ENCODE measurements at places on chromosomes 12 and 14.
A peak's percentile ranks its signal among the peaks of the same experiment; 100 is the strongest.

DNA sequence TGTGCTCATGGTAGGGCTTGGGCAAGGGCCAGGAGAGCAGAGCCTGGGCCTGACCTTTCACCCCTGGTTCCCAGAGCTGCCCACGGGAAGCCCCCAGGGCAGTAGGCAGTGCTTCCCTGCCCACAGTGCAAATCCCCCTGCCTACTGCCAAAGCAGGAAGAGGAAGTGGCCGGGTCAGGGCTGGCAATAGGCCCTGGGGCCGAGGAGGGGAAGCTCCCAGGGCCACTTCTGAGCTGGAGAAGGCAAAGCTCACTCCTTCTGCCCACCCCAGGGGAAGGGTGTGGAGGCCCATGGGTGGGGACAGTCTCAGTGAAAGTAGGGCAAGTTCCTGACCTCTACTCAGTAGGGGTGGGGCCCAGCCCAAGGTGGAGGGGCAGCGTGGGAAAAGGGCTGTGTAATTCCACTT lies 5.4 kb upstream of the NR4A1 start:
- no peak for DNase-seq

GRCh38 chr14:29650554-29651269 lies 276.9 kb downstream of the PRKD1 start:
- DNase-seq, result no peak

DNA sequence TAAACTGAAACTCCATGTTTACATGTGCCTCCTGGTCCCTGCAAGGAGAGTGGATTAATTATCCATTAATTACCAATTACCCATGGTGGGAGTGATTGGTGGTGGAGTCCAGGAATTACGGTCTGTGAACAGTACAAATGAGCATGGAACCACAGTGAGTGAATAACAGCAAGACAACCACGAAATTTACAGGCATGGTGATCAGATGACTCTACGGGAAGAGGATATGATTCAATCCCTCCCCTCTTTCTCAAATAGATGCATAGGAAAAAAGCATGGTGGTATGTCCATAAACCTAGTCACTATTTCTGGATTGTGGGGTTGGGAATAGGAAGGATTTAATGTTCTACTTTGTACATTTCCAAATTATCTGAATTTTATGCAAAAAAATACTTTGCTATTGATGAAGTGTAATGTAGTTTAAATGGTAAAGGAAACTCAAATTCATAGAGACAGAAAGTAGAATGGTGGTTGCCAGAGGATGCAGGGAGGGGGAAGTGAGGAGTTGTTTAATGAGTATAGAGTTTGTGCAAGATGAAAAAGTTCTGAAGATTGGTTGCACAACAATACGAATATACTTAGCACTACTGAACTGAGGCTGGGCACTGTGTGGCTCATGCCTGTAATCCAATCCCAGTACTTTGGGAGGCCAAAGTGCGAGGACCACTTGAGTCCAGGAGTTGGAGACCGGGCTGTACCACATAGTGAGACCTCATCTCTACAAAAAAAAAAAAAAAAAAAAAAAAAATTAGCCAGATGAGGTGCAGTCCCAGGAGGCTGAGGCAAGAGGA lies 41.2 kb upstream of the C12orf75 start:
- DNase-seq, result no peak

GRCh38 chr12:69540987-69541386 lies 44.3 kb upstream of the CCT2 start:
- DNase-seq, result peak; percentile 76

DNA sequence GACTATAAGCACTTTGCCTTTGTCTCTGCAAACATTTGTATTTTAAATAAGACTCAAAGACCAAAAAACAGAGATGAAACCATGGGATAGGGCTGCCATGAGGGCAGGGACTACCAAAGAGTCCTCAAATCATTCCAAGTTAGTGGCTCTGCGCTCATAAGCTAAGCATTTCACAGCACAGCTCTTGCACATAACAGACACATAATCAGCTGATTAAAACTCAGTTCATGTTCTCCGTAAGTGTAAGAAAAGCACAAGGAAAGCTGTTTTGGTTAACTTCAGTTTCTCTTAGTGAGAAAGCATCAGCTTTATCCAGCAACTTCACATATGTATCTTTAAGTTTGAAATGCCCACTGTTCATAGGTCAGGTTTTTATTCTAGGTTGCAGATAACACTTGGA lies 54.9 kb downstream of the IRAK3 start:
- no peak for DNase-seq

DNA sequence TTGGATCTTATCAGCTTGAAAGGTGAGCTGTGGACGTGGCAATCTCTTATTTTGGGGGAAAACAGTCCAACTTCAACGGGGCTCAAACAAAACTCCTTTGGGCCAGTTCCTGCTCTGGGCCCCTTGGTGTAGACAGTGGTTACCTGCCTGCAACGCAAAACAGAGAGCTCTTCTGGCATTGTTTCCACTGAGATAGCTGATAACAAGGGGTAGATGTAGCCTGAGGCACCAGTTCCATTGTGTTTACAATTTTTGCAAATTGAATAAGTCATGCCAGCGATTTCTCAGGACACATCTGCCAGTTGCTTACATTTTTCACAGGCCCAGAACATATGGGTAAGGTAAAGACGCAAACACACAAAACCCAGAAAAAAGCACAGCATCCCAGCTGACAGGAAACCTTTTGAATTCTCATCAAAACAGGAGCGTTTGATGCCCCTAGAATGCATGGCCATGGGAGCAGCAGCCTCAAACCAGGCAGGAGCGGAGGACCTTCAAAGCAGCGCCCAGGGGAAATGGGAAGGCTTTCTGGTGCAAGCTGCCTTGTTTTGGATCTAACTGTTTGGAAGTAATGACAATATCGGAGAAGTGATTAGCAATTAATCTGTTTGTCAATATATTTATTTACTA lies 259.7 kb downstream of the AACS start:
- no peak for DNase-seq

- DNase-seq, result peak; percentile 10
These were observed 257.4 kb upstream of the NOVA1 start for GRCh38 chr14:26855077-26855753.

- peak; percentile 64 for DNase-seq
These were observed 29.8 kb downstream of the TECPR2 start for GRCh38 chr14:102392506-102392905.

DNA sequence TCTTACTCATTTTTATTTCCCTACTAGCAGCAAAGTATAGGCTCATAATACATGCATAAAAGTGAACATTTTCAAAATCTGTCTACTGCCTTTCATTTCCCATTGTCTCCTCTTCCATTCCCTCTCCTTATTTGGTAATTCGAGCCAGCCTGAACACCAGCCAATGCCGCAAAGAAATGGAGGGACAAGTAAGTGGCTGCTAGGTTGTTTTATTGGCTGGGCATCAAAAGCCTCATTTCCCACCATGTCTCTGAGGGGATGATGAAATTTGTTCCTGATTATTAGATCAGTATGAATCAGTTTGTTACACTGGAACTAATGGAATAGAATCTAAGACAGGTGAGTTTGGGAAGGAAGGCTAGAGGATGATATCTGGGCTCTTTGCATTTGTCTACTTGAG lies 143.5 kb downstream of the KCNA5 start:
- no peak for DNase-seq

DNA sequence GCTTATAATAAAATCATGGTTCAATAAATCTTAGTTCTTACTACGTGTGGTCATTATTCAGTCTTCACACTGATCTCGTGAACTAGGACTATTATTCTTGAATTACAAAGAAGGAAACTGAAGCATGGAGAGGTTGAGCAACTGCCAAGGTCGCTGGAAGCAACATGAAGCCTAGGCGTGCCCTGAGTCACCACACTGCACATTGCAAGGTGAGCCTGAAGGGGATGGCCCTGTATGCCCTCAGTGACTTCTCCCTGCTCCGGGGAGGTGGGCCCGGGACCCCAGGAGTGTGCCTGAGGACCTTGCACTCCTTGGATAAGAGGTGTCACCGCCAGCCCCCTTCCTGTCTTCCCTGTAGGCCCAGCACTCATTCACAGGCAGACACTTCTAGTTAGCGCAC lies 161.6 kb downstream of the CACNA1C start:
- DNase-seq, result no peak

DNA sequence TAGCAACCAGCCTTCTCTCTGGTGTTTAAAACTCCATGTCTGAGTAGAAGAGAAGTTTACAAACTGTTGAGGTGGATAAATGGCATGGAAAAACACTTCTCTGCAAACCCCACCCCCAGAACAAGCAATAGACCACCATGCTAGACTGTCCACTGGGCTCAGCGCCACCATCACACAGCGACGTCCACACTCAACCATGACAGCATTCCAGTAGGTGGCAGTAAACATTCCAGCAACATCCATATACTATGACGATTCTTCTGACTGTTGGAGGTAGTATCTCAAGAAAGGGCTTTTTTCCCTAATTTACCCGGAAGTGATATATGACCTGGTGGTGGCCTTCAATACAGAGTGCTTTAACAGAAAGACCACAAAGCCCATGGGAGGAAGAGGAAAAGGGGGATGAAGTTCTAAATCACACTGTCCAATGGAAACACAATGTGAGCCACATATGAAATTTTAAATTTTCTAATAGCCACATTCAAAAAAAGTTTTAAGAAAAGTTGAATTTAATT lies 152.2 kb downstream of the SLC15A4 start:
- DNase-seq, result no peak

GRCh38 chr12:1797011-1797901 lies 23.1 kb upstream of the LRTM2 start:
- DNase-seq, result no peak

DNA sequence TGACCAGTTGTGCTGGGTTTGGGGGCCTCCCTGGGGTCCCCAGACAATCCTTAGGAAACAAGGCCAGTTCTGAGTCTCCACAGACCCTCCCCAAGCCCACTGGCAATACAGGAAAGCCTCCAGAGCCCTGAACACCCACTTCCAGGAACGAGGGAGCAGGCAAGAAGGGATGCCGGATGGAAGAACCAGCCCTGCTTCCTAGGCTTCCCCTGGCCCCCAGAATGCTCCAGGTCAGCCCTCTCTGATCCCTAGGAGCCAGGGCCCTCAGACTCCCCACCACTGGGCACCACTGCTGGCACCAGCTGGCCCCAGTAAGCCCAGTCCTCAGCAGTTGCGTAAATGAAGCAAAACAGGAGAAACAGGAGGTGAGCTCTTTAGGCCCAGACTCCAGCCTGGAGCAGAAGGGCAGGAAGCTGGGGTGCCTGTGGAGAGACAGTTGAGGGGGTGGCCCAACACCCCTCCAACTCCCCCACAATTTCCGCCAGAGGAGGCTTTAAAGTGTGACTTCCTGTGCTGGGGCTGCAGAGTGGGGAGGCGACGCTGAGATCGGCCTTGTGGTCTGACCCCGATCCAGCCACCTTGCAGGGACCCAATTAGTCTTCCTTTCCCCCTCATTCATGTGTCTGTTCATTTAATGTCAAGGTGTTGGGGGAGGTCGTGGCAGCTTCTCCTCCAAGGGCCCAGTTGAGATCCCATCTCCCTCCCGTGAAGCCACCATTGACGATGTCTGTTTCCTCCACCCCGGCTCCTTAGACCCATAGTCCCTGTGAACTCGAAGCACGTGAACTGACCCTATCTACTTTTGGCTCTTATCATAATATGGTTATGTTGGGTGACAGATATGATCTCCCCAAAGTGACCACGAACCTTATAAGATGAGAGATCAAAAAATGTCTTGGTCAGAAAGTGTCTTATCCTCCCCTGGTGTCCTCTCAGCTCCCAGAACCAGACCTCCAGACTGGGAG lies 4.7 kb downstream of the TNFRSF1A start:
- DNase-seq, result no peak

Measured in fibroblast of gingiva (primary cell).